ENCODE measurements at places on chromosomes 6 and 20.
A peak's percentile ranks its signal among the peaks of the same experiment; 100 is the strongest.

- no peak for ATAC-seq
Measured at GRCh38 chr20:51322164-51322707, 220.3 kb downstream of the NFATC2 start.

DNA sequence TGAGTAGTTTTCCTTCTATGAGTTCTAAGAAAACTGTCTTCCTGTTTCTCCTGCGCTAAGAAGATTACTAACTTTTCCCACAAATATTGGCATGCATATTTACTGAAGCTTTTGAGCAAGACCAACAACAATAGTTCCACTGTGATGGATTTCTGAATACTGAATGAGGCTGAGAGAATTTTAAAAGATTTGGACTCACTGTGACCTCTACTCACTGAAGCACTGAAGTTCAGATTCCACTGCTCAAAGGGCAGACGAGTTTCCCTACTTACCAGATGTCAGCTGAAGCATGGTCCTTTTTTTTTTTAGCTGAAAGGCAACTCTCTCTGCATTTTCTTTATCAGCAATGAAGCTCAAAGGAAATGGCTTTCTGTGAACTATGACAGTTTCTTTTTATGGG lies 718.5 kb downstream of the RFPL4B start:
- ATAC-seq = no peak

DNA sequence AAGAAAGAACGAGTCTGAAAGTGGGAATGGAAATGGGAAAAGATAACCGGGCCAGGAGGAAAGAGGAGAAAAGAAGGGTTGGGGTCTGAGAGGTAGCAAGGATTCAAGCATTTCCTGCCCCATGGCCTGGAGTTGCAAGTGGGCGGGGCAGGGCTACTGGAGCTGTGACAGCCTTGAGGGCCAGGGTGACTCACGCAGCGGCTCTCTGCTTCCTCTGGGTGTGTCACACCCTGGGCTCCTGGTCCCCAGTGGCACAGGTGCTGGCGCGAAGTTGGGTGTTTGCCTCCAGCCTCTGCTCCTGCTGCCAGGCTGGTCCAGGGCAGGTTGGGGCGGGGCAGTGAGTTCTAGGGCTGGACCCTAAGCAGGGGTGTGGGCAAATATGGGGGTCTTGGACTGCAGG lies 3.3 kb upstream of the ULBP3 start:
- ATAC-seq = no peak

GRCh38 chr20:16216227-16216913 lies 356.9 kb downstream of the KIF16B start:
- ATAC-seq = no peak

- ATAC-seq = peak; percentile 89
Measured at GRCh38 chr6:26043384-26044139, 43.7 kb upstream of the HFE start.

- ATAC-seq = no peak
Measured at GRCh38 chr6:28206928-28207509, 18.1 kb upstream of the ZSCAN9 start.

DNA sequence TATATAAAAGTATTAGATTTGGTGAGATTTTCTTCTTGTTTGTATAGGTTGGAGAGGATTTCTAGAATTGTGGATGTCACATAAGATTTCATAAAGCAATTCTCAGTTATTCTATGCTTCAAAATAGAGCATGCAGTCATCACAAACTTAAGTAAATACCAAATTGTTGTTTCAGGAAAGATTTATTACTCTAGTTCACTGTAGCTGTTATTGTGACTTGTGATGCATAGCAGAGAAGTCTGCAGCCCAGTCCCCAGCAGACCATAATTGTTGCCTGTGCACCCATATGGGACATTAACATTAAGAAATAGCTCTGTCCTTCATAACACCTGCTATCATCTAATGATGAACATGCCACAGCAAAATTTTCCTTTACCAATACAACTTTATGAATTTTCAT lies 228.0 kb upstream of the FAM83B start:
- ATAC-seq = no peak

DNA sequence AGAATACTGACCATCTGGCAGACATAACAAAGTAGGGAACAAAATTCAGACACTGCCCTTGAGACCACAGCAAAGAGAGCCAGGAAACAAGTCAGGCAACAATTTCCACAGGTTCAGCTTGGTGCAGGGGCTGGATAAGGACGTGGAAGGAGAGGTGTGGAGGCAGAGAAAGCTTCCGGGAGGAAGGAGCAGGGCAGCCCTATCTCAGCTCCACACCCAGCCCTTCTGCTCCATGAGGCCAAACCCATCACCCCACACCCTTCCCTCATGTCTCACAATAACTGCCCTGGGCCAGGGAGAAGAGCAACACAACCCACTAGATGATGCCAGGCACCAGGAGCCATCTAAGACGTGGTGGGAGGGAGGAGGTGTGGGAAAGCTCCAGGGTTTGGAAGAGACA lies 5.8 kb downstream of the SNHG17 start:
- no peak for ATAC-seq

- ATAC-seq = no peak
Measured at GRCh38 chr6:38281126-38281525, 358.6 kb downstream of the BTBD9 start.

- ATAC-seq = no peak
Measured at GRCh38 chr6:97175806-97176205, 107.2 kb downstream of the MMS22L start.
